CD4-positive, alpha-beta T cell treated with Interleukin-17A for 4 hours (primary cell): ENCODE measurements at places on chromosomes 6 and 20.

- DNase-seq, result no peak
These were observed 13.7 kb upstream of the TMX4 start for GRCh38 chr20:8033151-8033841.

GRCh38 chr20:62571669-62572344 lies 70.5 kb upstream of the SLCO4A1 start:
- DNase-seq, result no peak

DNA sequence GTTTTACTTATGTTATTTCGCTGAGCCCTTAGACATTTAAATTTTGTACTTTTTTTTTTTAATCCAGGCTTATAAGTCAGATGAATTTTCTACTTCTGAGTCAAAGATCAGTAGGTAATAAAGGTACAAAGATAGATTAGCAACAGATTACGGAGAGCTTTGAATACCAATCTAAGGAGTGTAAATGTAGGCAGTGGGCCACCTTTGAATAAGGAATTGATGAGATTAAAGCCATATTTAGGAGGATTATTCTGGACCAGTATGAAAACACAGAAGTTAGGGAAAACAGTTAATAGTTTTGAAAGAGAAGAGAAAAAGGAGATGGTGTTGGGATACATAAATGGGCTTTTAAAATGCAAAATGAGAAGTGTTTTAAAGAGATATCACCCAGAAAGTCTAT lies 117.6 kb downstream of the SLC16A10 start:
- DNase-seq, result no peak

- DNase-seq, result peak; percentile 83
These were observed 7.1 kb downstream of the HSPA1B start for GRCh38 chr6:31834367-31835250.

DNA sequence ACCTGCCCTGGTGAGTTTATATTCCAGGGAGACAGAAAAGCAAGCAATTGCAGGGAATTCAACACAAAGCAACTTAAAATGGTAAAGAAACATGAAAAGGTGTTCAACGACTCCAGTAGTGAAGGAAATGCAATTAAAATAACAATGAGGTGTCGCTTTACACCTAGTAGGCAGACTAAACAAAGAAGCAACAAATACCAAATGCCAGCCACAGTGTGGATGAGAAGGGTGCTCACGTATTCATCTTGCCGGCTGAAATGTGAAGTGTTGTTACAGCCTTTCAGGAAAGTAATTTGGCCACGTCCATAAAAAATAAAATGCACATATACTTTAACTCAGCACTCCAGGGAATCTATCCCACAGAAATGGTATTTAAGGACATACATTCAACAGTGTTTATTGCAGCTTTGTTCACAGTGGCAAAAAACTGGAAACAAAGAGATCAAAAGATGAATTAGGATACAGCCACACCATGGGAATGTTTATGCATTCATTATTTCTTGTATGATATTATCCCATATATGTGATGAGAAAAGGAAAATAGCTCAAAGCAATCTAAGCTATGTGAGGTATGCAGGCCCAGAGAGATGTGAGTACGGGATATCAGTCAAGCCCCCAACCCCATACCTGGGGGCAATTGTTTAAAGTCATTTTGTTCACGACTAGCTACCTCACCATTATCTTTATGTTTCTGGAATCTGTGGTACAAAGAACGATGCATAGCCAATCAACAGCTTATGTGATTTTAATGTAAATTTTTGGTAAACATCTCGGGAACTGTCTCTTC lies 266.0 kb upstream of the SOX4 start:
- DNase-seq, result no peak

- DNase-seq, result no peak
These were observed 128.5 kb upstream of the ENPP5 start for GRCh38 chr6:46299253-46299652.

DNA sequence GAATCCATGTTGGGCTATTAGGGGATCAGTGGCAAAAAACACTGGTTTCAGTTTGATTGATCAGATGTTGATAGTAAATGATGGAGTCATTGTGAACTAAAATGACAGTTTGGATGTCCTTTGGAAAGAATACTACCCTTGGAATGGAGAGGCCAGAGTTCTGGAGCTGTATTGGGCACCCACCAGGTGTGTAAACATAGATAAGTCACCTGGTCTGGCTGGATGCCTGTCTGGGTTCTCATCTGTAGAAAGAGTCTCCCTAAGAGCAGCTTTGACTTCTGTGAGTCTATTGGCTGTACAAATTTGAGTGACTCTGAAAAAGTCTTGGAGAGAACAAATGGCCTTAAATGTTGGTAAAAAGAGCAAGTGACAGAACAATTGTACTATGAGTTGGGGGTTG lies 115.0 kb downstream of the SCP2D1 start:
- DNase-seq, result no peak

DNA sequence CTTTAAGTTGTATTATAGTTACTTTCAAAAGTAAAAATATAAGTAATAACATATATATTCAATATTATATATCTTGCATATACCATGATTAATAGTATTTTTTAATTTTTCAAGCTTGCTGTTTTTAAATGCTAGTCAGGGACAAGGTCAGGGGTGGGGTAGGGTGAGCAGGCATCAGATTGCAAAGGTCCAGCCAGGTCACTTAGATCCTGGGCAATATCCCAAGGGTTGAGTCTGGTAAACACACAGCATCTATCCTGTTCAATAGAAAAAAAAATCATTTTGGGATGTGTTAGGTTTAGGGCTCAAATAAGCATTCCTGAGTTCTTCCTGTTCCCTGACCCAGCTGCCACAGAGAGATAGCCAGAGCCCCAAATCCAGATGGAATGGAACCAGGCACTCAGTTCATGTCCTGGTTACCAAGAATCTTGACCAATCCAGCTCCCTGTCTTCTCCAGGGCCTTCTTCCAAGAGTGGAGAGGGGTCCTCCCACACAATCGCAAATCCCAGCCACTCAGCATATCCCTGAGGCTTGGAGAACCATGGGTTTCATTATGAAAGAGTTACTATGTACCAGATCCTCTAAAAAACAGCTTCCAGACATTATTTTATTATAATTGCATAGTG lies 134.9 kb upstream of the TOP1 start:
- DNase-seq, result no peak

GRCh38 chr6:110329348-110329713 lies 28.8 kb downstream of the METTL24 start:
- no peak for DNase-seq

DNA sequence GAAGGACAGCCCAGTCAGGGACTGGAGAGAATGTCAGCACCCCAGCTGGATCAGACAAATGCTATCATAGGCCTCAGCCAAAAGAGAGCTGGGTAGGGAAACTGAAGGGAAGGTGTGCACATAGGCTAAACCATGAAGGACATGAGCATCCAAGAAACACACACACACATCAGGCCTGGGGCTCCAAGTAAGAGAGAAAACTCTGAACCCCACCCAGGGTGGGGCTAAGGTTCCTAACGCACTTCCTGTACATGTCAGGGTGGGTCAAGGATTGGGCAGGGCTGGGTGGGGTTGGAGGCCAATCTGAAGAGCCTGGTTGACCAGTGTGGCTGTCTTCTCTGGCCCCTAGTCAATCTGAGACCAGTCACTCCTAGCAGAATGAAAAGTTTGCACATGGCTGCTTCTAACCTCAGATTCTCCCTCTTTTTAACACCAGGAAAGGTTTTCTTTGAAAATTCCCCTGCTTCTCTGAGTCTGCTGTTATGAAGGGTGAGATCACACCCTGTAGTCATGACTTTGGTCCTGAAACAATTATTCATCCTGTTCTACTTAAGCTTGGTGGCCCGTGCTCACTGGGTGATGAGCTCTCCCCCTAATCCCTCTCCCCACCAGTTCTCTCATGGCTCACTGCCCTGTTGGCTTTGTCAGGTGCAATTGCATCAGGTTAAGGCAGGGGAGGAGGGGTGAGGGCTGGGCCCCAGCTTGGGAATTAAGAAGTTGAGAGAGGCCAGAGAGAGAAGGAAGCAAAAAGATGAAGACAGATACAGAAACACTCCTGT lies 88.4 kb downstream of the MAFB start:
- no peak for DNase-seq

GRCh38 chr6:21745543-21746337 lies 152.2 kb downstream of the SOX4 start:
- DNase-seq, result no peak

DNA sequence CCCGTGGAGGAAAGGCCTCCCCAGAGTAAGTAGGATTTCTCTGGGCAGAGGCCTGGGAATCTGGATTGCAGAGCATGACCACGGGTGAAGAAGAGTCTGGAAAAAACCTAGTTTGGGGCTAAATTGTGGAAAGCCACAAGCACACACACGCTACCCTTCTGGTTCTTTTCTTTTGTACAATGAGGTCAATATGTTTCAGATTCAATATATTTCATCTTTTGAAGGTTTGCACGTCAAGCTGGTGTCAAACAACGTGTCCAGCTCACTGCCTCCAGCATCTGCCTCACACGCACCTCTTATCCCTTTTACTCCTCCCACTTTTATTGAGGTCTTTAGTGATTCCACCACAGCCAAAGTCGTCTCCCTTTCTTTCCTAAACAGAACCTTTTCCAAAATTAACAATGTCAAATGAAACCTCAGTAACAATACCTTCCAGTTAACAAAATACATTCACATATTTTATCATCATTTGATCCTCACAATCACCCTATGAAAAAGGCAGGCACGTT lies 773 bp upstream of the EPB41L2 start:
- DNase-seq, result no peak

GRCh38 chr6:88870717-88871330 lies 92.6 kb downstream of the RNGTT start:
- peak; percentile 56 for DNase-seq

DNA sequence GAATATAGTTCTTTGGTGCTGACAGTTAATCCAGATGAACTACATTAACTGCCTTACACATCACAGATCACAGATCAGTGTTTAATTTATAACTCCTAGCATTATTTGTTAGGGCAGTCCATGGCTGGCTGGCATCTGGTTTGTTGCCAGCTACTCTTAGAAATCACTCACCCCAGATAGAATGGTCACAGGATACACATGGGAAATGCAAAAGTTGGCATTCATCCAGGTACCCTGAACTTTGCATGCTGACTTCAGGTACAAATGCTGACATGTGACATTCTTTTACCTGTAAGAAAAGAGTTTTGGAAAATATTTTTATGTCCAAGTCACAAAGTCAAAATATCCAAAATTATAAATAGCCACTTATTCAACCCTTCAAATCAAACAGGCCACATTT lies 20.2 kb downstream of the FBXL4 start:
- DNase-seq, result no peak

DNA sequence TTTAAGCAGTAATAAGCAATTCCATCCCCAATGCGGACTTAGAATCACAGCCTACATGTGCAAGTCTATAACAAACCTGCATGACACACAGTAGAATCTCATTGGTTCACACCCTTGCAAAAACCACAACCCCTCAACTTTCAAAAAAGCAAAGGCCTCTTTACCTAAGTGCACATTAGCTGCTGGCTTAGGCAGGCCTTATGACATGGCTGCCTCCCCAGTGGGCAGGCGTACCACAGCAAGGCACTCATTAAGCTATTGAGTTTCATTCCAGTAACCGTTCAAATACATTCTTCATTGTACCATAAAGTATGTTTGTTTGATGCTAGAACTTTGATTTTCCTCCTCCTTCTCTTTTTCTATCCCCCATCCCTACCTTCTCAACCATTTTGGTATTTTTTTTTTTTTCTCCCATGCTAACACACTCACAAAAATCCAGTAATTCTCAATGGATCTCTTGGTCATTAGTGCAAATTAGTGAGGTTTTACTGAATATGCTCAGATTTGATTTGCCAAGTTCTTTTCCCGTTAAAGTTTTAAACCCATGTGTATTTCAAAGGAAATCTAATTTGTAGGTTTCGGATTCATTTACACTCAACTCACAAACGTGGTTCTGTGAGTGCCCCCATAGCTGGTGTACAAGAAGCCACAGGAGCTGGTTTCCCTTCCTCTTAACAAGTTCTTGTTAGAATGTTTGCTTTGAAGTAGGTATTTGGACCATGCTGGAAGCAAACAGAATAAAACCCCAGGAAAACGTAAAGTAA lies 460.4 kb upstream of the RUNX2 start:
- DNase-seq, result no peak

- no peak for DNase-seq
These were observed 16.8 kb upstream of the IP6K3 start for GRCh38 chr6:33763483-33763882.

DNA sequence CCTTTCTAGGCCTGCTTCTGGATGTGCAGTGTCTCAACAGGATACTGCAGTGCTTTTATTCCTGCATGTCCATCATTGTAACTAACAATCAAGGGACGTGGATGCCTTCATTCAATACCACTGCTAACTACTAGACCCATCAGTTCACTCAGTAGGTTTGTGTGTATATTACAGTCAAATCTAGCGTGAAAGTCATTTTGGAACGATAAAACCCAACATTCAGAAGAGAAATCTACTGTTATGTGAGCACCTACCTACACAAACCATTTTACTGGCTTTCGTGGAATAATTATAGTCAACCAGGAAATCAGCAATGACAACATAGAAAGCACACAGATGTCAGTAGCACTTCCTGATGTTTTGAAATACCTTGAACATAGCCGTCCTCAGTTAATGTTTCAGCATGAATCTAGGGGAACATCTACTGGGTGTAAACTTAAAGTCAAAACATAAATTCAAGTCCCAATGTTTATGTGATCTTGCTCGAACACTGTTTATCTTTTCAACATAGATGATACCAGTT lies 270.6 kb downstream of the FARS2 start:
- no peak for DNase-seq

- DNase-seq, result no peak
These were observed 107.4 kb upstream of the NAA20 start for GRCh38 chr20:19909725-19910124.

DNA sequence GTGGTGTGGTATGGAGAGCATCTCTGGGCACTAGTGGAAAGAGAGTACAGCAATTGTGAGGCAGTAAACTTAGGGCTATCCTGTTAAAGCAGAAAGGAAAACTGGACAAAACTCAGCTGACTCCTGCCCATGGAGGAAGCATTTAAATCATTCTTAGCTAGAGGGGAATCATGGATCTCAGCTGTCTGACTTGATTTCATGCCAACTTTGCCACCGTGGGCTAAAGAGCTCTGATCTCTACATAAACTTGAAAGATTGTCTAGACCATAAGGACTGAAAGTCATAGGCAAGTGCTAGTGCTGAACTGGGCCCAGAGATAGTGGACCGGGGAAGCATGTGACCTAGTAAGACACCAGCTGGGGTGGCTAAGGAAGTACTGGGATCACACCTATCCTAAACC lies 651.8 kb downstream of the COL12A1 start:
- no peak for DNase-seq

- DNase-seq, result no peak
These were observed 193.7 kb downstream of the GPX5 start for GRCh38 chr6:28719275-28719940.

- no peak for DNase-seq
These were observed 35.2 kb downstream of the RAB22A start for GRCh38 chr20:58344741-58345140.

- DNase-seq, result no peak
These were observed 266.0 kb downstream of the ALDH8A1 start for GRCh38 chr6:134683783-134684422.

DNA sequence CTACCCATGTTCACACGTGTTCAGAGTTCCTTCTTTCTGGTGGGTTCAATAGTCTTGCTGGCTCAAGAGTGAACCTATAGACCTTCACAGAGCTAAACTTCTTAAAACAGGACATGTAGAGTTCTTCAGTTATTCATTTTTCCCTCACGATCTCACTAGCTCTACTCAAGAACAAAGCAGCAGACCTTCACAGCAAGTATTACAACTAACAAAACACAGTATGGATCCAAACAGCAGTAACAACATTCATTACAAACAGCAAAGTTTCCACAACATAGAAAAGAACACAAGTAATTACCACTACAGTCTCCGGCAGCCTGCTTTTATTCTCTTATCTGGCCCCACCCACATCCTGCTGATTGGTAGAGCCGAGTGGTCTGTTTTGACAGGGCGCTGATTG lies 39.5 kb upstream of the MCUR1 start:
- no peak for DNase-seq
